ENCODE measurements at places on chromosomes 1 and 21.

GRCh38 chr1:29547300-29547699 is 311.0 kb downstream of the PTPRU start:
- DNase-seq, result no peak

GRCh38 chr1:25771221-25772114 is 28.5 kb upstream of the SELENON start:
- no peak for DNase-seq

DNA sequence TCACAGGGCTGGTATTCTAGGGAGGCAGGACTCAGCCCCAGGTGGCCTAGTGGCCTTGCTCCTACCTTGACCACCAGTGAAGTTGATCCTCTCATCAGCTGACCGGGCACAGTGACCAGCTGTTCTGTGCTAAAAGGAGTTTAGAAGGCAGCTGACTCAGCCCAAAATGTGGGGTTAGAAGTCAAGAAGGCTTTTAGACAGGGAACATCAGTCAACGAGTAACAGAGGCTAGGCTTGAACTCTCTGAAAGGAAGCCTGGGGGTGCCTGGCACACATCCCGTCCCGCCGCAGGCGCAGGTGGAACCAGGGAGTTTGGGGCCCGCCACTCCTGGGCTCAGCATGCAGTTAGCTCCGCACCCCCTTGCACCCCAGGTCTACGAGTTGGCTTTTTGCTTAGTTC is 114.9 kb upstream of the SLC45A1 start:
- DNase-seq, result peak; percentile 71

GRCh38 chr1:204989266-204990058 is 53.5 kb upstream of the CNTN2 start:
- DNase-seq, result peak; percentile 45

- no peak for DNase-seq
Observed at GRCh38 chr21:17482928-17483327, 29.9 kb upstream of the CXADR start.

- no peak for DNase-seq
Observed at GRCh38 chr1:173187671-173188237, 19.4 kb downstream of the TNFSF4 start.

DNA sequence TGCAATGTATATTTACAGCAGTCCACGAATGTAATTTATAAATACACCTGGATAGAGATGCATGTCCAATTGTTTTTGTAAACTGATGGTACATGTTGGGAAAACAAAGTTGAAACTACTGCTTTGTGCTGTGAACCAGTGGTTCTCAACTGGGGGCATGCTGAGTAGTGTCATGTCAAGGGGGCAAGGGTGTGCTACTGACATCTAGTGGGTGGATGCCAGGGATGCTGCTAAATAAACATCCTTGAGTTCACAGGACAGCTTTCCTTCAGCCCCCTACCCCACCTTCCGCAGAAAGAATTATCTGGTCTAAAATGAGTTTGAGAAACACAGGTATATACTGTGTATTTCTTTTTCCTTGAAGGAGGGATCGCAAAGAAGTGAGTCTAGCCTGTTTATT is 95.9 kb downstream of the RASAL2 start:
- DNase-seq, result peak; percentile 65

- no peak for DNase-seq
Observed at GRCh38 chr1:89198491-89199072, at the start of gene GBP4. TSS of gene GBP4 (minus strand) at chr1:89198942. CDS start at chr1:89198834, 108 bp downstream.

DNA sequence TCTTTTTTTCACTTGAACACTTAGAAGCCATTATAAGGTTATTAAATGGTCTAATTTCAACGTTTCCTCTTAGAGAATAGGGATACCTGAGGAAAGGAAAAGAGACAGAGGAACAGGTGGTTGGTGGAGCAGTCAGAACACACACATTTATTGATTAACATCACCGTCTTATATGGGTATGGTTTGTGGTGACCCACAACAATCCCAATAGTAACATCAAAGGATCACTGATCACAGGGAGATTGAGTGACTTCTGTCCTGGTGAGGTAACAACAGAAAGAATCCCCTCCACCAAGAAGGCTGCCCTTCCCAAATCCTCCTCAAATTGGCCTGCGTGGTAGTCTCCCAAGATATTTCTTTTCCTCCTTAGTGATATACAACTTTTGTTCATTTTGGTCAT is 474.0 kb downstream of the PLPP3 start:
- no peak for DNase-seq

GRCh38 chr21:43911935-43912487 is 47.0 kb downstream of the AGPAT3 start:
- DNase-seq, result no peak

DNA sequence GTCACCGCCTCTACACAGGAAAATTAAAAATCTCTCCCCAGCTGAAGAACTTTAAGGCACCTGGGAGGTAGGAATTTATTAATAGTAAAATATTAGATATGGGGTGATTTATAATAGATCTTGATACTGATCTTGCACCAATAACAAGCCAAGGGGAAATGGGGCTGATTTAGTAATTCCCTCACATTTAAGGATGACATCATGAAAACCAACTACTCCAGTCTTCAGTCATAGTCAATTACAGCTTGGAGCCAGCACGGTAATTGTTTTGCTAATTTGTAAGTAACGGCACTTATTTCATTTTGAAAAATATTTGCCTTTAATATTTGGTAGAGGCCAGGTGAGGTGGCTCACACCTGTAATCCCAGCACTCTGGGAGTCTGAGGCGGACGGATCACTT is 92.8 kb downstream of the TGFBR3 start:
- DNase-seq, result no peak

DNA sequence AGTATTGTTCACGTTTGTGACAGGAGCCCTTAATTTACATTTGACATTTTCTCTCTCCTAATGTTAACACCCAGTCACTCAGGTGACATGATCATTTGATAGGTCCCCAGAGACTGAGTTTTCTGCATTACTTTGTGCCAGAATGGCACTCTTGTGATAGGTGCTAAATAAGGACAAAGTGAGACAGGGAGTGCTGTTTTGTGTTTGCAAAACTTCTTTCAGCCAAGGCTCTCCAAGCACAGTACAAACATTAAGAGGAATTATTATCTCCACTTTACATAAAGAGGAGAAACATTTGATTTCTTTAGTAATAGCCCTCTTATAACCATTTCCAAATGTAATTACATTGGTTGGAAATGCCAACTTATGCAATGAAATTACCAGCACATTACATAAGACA is 355.2 kb downstream of the NTNG1 start:
- DNase-seq, result no peak

DNA sequence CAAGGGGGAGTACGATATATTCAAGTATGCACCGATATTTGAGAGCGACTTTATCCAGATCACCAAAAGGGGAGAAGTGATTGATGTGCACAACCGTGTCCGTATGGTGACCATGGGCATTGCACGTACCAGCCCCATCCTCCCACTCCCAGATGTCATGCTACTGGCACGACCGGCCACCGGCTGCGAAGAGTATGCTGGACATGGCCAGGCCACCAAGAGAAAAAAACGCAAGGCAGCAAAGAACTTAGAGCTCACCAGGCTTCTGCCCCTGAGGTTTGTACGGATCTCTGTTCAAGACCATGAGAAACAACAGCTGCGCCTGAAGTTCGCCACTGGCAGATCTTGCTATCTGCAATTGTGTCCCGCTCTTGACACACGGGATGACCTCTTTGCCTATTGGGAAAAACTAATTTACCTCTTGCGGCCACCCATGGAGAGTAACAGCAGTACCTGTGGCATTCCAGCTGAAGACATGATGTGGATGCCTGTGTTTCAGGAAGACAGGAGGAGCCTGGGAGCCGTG is 16.5 kb downstream of the ATF3 start:
- no peak for DNase-seq

GRCh38 chr1:69109277-69109676 is 458.4 kb upstream of the LRRC7 start:
- DNase-seq, result no peak

- DNase-seq, result no peak
Observed at GRCh38 chr1:223478606-223479005, 85.4 kb downstream of the CCDC185 start.

GRCh38 chr1:109479311-109479710 is 4.4 kb upstream of the ATXN7L2 start:
- no peak for DNase-seq

- DNase-seq, result no peak
Observed at GRCh38 chr1:38693759-38694158, 165.8 kb downstream of the RRAGC start.

GRCh38 chr1:15942661-15943327 is 33.1 kb downstream of the ZBTB17 start:
- no peak for DNase-seq

- peak; percentile 24 for DNase-seq
Observed at GRCh38 chr1:93394514-93394913, 48.8 kb downstream of the DR1 start.

DNA sequence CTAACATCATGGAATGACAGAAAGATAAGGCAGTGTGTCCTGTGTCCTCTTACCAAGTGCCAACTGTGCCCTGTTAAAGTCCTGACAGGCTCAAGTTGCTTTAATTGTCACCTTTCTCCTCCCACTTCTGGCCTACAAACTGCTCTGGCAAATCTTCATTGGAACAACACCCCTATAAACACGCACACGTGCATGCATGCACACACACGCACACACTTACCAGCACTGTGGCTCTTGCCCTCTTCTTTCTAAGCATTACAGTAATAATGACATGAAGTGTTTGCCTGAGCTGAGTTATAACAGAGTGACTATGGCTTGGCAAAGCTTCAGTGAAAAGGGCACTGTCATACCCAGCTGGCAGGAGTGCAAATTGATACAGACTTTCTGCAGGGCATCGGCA is 82.3 kb upstream of the SYT6 start:
- no peak for DNase-seq

GRCh38 chr1:204376465-204376864 is 16.7 kb upstream of the PLEKHA6 start:
- DNase-seq, result no peak

DNA sequence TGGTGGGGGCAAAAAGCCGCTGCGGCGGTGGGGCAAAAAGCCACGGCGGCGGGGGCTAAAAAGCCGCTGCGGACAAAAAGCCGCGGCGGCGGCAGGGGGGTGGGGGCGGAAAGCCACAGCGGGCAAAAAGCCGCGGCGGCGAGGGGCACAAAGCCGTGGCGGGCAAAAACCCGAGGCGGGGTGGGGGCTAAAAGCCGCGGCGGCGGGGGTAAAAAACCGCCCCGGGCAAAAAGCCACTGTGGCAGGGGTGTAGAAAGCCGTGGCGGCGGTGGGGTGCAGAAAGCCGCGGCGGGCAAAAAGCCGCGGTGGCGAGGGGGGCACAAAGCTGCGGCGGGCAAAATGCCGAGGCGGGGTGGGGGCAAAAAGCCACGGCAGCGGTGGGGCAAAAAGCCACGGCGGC is 3901.8 kb downstream of the SRGAP2C start:
- DNase-seq, result no peak

- peak; percentile 33 for DNase-seq
Observed at GRCh38 chr21:39121600-39122355, 61.5 kb downstream of the PSMG1 start.

DNA sequence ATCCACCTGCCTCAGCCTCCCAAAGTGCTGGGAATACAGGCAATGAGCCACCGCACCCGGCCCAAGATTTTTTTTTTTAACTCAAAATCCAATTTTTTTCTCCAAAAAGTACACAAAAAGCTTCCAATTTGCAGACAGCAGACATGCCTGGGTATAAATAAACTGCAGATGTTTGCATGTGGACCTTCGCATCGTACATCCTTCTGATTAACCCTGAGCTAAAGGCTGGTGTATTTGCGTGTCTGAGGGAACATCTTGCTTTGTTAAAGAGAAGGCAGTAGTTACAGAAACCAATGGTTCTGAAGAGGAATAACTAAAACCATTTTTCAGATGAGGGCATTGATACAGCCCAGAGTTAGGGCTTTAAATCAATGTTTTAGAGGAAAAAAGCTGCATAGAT is 12.7 kb downstream of the BCAR3 start:
- DNase-seq, result no peak

- no peak for DNase-seq
Observed at GRCh38 chr1:37606481-37607263, 10.9 kb upstream of the GNL2 start.

DNA sequence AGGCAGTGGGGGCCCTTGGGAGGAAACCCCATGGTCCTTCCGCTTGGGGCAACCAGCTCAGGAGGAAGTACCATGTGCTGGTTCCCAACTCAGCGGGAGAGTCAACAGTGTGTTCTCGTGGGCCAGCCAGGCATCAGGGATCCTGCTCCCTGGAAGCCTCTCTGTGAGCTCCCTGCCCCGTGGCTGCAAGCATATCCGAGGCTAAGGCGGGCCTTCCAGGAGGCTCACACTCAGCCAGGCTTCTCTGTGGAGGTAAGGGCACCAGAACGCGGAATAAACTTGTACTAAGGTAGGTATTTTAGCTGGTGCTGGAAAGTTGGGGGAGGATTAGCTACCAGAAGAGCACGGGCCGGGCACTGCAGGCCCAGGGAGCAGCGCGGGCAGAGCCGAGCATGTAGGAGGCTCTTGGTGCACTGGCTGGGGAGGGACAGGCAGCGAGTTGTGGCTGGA is 74.7 kb upstream of the POU3F1 start:
- DNase-seq, result no peak

GRCh38 chr1:41434306-41434705 is 50.2 kb downstream of the EDN2 start:
- DNase-seq, result no peak

- no peak for DNase-seq
Observed at GRCh38 chr1:246530482-246530881, 23.4 kb upstream of the SMYD3 start.

- DNase-seq, result peak; percentile 5
Observed at GRCh38 chr1:73044241-73045036, 762.1 kb upstream of the NEGR1 start.

DNA sequence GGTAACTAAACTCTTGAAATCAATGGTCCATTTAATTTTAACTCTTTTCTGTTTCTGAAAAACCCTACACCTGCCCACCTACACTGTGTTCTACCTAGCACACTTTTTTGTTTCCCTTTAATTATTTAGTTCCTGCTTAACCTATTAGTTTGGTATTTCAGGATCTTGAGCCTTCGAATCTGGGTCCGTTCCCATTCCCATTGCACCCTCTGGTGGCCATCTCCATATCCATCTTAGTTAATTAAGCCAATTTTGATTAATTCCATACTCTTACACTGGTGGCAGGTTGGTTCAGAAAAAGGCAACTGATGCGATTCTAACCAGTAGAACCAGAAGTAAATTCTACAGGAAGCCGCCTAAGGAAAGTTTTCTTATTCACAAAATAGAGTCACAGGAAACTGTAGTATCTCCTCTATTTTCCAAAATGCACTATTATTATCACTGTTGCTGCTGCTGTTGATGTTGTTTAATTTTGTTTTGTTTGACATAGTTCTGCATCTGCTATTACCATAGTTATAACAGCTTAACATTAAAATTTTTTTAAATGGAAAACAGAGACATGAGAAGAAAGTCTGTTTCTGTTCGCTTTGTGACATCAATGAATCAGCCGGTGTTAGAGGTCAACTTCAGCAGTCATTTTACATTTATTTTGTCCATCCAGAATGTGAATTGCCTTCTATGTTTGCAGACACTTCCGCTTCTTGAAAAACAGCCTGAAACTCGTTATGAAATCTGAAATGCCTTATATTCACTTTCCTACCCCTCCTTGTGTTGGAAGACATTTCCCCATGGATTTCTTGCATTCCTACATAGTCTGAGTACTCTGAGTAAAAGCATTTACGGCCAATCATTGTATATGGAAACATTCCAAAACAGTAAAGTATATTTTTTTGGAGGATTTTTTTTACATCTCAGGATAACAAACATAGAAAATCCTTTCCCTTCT is 115.5 kb upstream of the NCAM2 start:
- DNase-seq, result peak; percentile 1

- no peak for DNase-seq
Observed at GRCh38 chr1:208924928-208925327, 658.6 kb upstream of the CAMK1G start.

- DNase-seq, result no peak
Observed at GRCh38 chr21:38182370-38182985, 74.3 kb upstream of the KCNJ15 start.
